ENCODE measurements at places on chromosomes 6 and 20.

GRCh38 chr6:10451828-10452509 is 37.1 kb upstream of the TFAP2A start:
- H3K4me1 ChIP-seq, result no peaks in the 10 kb centered on the region
- no peak overlapping the region for H3K27ac ChIP-seq
- peaks cover 8% of the 10 kb centered on the region for H3K27me3 ChIP-seq
- no peak for DNase-seq
- H3K36me3 ChIP-seq, result no peaks in the 10 kb centered on the region

DNA sequence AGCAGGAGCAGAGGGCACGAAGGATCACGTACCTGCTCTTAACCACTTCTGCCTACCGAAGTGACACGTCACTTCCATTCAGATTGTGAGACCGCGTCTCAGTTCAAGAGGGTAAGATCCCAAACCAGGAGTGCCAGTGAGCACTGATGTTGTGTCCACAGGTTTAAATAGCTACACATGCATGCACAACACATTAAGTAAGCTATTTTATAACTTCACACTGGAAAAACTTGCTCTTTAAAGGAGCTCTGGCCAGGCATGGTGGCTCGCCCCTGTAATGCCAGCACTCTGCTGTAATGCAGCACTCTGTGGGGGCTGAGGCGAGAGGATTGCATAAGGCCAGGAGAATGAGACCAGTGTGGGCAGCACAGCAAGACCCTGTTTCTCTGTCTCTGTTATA is 21.1 kb downstream of the ABHD12 start:
- no peak overlapping the region for H3K4me3 ChIP-seq
- no peak for DNase-seq
- H3K27me3 ChIP-seq, result no peaks in the 10 kb centered on the region
- H3K27ac ChIP-seq, result no peak overlapping the region
- H3K36me3 ChIP-seq, result peaks cover 8% of the 10 kb centered on the region

DNA sequence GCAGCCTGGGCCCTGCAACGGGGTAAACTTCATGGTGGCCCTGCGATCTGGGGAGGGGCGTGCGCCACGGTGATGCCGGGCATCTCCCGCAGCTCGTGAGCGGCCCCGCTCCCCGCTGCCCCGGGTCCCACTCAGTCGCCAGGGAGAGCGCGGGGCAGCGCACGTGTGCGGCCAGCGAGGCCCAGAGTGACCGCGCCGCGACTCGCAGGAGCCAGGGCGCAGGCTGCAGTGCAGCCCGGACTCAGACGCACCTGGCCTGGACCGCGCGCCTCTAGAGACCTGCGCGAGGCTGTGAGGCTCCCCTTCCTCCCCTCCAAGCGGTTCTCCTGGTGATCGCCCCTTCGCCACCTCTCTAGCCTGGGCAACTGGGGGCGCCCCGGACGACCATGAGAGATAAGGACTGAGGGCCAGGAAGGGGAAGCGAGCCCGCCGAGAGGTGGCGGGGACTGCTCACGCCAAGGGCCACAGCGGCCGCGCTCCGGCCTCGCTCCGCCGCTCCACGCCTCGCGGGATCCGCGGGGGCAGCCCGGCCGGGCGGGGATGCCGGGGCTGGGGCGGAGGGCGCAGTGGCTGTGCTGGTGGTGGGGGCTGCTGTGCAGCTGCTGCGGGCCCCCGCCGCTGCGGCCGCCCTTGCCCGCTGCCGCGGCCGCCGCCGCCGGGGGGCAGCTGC is 652 bp downstream of the BMP6 start:
- H3K4me3 ChIP-seq, result peak overlapping the region; percentile 66
- peaks cover 14% of the 10 kb centered on the region for H3K4me1 ChIP-seq
- peaks cover 72% of the 10 kb centered on the region for H3K27me3 ChIP-seq

DNA sequence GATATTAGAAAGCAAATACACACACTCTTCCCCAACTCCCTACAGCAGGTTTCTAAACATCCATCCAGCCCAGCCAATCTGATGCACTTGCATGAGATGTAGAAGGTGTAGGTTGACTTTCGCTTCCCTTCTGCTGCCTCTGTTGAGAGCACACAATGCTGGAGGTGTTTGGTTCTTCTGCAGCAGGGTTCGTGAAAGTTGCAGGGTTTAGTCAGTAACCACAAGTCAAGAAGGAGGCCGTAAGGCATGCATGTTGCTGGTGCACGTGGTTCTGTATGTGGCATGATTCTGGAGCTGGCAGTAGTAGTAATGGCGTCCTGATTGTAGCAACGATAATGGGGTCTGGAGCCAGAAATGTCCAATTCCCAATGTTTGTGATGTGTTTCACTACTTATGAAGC is 53.0 kb downstream of the DEK start:
- H3K4me3 ChIP-seq, result no peak overlapping the region
- peak; percentile 63 for DNase-seq
- H3K27me3 ChIP-seq, result no peaks in the 10 kb centered on the region
- no peak overlapping the region for H3K27ac ChIP-seq
- peaks cover 23% of the 10 kb centered on the region for H3K4me1 ChIP-seq
- peaks cover 34% of the 10 kb centered on the region for H3K36me3 ChIP-seq

Measured in activated CD4-positive, alpha-beta memory T cell treated with anti-CD3 and anti-CD28 coated beads for 36 hours (primary cell).